Epithelial cell of prostate (primary cell): ENCODE measurements at places on chromosomes 6 and 20.

DNA sequence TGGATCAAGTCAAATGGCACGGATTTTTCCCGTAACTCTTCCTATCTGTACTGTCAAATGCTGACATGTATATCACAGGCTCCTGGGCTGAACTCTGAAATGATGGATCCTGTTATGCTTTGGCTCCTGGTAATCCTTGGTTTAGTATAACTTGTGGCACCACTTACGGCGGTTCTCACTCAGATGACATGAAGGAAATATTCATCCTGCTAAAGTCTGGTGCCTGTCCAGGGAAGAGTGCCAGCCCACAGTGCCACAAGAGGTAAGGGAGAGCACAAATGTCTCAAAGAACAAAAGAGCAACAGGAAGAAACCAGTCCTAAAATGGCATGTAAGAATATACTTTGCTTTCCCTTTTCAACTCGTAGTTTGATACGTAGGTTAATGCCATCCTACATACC, 93.1 kb upstream of the TAB2 start:
- no peak for DNase-seq

- DNase-seq = no peak
These were observed 11.5 kb downstream of the PSMG4 start for GRCh38 chr6:3270258-3270657.

DNA sequence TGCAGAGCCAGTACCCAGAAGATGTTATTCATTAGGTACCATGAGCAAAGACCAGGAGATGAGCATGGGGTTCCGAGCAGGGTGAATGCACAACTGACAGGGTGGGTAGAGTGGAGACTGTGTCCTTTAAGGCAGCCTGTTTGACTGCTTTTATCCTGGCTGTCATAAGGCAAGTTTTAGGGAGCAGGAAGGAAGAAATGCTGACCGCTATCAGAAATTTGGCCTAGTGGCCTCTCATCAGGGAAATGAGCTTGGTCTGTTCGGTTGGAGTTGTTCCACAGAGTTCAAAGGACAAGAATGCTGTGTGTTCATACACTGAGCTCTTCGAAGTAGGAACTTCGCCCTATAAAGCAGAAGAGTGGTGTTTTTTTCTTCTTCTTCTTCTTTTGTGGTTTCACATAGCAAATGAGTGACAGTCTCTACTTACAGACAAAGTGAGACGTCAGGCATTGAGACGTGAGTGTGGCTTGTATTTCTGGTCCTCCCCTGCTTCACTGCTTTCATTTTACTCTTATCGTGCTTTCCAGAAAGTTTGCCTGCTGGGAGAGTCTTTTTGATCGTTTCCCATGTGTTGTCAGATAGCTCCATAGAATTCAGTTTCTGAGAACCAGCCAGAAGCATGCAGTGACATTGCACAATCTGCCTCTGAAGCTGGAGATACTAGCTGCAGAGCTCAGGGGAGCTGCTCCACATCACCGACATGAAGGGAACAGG, at the start of gene CASS4:
CASS4 (plus strand) TSS at position 502 of the 714 bp plus-strand sequence; CDS start at position 701, 199 bp downstream.
- DNase-seq = no peak

- DNase-seq = no peak
These were observed 89.0 kb downstream of the ADGRB3 start for GRCh38 chr6:68724060-68724459.
